ENCODE measurements at places on chromosomes 2 and 18. TPM values are rescaled to one million over a fixed set of nuclear protein-coding genes. Genes with fewer than 3 reads are reported as not detected.

Gene KIAA1328
- 5.4 TPM for polyA plus RNA-seq

Gene GATA6
- polyA plus RNA-seq = 40.1 TPM

Gene GAD1
- polyA plus RNA-seq = 0.43 TPM

DNA sequence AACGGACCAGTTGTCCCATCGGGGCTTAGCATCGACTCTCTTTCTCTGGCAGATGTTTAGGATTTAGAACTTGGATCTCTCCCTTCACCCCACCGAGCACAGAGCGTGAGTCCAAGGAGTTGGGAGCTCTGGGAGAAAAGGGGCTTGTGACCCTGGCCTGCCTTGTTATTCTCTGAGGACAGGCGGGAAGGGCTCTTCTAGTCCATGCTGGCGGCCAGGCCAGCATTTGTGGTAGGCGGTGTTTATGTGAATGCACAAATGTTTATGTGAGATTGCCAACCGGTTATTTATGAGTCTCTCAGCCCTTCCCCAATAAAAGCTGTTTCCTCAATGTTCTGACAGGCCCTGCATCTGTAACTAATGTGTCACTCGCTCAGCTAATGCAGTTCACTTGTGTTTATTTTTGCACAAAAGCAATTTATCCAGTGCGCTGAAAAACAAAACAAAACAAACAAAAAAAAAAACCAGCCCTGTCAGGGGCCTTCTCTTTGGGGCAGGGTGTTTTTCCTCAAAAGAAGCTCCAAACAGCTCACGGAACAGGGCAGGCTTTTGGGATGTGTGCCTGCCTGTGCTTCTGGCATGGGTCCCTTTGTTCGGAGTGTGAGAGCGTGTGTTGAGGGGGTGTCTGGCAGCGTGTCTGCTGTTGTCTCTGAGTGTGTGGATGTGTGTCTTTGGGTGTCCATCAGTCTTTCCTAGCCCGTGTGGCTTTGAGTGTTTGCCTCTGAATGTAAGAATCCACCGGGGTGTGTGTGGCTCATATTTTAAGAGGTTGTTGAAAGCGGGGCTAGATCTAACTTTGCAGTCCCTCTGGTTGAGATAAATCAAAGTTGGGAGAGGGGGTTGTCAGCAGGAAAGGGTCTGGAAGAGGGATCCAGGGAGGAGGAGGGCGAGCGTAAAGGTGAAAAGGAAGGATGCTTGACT lies 52.8 kb upstream of the HAAO start:
- peak; percentile 88 for DNase-seq

GRCh38 chr18:50231621-50232020 lies 34.7 kb downstream of the CFAP53 start:
- DNase-seq = no peak

- no peak for DNase-seq
Observed at GRCh38 chr2:135870571-135870970, 5.7 kb downstream of the MCM6 start.

DNA sequence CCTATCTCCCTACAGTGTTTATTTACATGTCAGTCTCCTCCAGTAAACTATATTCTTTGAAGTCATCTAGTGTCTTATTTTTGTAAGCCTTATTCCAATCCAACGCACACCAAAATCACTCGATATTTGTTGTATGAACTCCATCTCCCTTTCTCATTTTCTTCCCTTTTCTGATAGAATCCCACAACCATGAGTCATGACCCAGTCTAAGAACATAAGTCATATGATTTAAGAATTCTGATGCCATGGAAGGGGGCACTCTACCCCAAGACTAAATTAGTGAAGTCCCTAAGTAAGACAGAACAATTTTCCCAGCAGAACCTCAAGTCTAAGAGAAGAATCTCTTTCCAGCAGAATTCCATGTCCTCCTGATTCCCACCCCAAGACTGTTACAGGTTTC lies 5.4 kb downstream of the CHMP3 start:
- DNase-seq = no peak

DNA sequence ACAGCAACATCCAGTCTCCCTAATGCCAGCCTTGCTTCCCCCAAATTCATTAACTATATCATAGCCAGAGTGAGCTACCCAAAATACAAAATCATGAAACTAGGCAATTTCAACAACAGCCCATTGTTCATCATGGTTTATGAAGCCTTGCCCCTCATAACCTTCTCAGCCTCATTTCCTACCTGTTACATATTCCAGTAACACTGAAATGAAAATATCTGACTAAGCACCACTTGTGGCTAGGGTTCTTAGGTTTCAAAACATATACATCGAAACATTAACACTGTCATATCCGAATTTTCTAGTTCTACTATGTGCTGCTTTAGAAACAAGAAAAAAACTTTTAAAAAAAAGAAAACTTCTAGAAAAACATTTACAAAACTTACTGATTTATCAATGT lies 59.5 kb downstream of the ATAD2B start:
- no peak for DNase-seq

DNA sequence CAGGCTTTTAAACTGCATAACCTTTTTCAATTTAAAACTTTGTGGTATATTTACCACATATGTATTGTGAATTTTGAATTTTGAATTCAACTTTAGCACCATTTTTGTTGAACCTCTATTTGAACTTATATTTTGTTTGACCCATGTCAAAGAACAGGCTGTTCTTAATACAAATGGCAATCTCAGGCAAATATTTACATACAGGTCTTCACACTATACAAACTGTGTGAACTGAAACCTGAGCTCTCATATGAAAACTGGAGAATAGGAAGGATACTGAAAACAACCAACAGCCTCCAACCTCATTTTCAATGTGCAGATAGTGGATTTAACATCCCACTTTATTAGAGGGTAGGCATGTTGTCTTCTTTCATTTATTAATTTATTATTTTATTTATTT lies 491.8 kb downstream of the KCNJ3 start:
- no peak for DNase-seq

DNA sequence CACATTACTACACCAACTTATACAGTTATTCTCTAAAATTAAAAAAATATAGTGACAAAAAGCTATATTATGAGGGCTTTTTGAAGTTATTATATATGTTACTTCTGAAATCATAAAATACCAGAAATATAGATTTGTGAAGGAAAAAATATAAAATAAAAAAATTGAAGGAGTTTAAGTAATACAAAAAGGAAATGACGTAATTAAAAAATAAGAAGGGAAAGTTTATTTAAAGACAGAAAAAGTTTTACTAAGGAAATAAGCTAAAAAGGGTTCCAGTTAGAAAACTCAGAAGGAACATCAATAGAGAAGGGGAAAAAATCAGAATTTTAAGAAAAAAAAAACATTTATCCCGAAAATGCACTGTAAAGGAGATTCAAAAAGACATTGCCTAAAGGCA lies 697.1 kb downstream of the MBD2 start:
- no peak for DNase-seq

DNA sequence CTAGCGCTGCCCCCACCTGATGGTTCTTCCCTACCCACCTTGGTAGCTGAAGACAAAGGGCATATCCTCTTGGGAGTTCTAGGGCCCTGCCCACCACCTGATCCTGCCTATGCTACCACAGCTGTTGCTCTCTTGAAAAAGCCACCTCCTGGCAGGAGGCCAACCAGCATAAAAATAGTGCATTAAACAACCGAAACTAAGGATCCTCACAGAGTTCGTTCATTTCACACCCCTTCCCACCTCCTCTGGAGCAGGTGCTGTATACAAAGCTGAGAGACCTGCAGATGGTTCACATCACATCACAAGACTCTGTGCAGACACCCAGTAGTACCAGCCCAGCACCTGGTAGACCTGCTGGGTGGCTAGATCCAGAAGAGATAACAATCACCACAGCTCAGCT lies 1348.0 kb upstream of the TMEFF2 start:
- DNase-seq = no peak

GRCh38 chr2:135154962-135155361 lies 102.9 kb downstream of the RAB3GAP1 start:
- DNase-seq = no peak

- peak; percentile 20 for DNase-seq
Observed at GRCh38 chr2:136058262-136058661, 59.7 kb downstream of the CXCR4 start.

DNA sequence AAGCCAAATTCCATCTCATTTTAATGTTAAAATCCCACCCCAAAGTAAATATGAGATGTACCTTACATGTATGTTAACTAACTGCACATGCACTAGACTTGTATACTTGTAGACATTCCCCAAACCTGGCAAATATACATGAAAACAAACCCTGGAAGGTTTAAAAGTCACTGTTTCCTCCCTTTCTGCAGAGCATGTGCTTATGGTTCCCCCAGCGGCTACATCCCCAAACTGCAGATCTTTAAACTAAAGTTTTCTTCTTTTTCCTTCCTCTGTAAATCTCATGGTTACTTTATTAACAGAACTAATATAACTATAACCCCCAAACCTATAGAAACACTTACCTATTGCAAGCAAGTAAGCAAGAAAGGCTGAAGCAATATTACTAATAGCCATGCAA lies 731.5 kb downstream of the LRP1B start:
- no peak for DNase-seq

DNA sequence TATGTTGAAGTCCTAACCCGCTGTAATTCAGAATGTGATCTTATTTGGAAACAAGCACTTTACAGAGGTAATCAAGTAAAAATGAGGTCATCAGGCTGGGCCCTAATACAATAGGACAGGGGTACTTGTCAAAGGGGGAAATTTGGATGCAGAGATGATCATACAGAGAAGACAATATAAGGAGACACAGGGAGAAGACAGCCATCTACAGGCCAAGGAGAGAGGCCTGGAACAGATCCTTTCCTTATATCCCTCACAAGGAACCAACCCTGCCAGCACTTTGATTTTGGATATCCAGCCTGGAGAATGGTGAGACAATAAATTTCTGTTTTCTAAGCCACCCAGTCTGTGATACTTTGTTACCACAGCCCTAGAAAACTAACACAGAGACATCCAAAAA lies 104.3 kb downstream of the METTL4 start:
- no peak for DNase-seq
